ENCODE measurements at places on chromosomes 1 and 21.

DNA sequence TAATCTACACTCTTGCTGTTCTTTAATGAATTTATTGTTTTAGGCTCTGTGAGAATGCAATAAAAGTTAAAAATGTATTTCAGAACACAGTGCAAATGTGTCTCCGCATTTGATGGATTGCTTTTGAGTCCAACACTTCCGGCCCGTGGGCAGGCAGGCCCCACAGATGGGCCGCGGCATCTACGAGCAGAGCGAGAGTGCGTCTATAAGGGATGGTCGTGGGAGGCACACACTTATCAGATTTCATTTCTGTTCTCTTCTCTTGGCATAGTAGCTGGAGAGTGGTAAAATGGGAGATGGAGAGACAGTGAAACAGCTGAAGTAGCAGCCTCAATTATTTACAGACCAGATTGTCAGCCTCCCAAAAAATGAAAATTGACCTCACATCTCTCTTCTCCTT lies 134.2 kb downstream of the NAV1 start:
- DNase-seq: no peak

DNA sequence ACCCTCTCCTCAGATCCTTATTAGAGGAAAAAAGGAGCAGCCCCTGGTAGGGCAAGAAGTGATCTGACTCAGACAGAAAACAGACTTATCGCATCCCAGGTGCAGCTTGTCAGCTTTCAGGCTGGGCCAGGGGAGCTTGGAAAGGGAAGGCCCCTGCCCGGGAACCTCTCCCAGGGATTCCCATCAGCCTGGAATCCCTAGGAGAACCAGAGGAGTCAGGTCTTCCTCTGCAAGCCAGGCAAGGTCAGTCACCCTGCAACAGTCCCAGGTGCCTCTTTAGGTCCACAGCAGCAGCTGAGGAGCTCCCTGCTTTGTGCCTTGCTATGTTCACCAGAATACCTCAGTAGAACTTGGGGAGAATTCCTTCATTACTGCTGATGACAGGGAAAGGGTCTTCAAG lies 2.9 kb upstream of the PRAMEF12 start:
- DNase-seq: no peak

DNA sequence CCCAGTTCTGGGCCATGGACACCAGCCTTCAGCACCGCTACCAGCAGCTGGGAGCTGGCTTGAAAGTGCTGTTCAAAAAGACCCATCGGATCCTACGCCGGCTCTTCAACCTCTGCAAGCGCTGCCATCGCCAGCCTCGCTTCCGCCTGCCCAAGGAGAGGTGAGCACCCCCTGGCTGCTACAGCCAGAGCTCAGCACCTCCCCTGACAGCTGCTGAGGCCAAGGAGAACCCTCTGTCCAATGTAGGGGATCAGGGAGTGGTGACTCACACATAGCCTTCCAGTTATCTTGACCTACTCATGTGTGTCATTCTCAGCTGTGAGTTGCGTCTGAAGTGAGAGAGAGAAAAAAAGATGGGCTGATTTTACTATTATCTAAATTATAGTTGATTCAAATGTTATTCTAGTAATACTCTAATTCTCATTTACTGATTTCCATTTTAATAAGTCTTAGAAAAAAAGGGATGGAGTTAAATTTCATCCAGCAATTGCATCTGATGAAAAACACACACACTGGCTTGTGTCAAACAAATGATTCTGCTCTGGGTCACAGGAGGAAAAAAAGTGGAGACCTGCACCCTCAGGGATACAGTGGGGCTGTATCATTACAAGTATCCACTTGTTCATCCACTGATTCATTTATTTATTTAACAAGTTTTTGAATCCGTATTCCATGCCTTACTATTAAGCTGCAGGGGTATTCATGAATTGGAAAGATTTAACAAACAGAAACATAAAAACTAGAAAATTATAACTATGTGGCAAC lies 108.0 kb downstream of the BRINP2 start:
- no peak for DNase-seq

DNA sequence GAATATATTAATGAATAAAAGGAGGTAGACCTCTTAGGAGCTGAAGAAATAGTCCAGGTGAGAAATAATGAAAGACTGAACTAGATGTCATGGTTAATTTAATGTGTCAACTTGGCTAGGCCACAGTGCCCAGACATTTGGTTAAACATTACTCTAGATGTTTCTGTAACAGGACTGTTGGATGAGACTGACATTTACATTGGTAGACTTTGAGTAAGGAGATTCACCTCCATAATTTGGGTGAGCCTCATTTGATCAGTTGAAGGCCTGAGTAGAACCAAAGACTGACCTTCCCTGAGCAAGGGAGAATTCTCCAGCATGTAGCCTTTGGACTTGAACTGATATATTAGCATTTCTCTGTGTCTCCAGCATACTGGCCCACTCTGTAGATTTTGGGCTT lies 49.2 kb upstream of the TACSTD2 start:
- DNase-seq: no peak

DNA sequence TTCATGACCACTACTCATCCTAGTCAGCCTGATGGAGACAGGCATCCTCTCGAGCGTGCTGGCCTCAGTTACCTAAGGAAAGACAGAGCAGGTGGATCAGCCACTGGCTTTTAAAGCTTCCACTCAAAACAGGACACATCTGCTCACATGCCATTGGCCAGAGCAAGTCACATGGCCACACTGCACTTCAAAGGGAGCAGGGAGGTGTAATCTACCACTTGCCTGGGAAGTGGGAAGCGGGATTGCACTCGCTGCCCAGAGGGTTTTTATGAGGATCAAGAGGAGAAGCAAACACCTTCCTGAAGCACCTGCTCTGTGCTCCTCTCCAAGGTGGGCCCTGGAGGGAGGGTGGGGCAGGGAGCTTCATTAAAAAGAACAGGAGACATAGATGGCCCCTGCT lies 108.0 kb downstream of the TAS1R2 start:
- no peak for DNase-seq

DNA sequence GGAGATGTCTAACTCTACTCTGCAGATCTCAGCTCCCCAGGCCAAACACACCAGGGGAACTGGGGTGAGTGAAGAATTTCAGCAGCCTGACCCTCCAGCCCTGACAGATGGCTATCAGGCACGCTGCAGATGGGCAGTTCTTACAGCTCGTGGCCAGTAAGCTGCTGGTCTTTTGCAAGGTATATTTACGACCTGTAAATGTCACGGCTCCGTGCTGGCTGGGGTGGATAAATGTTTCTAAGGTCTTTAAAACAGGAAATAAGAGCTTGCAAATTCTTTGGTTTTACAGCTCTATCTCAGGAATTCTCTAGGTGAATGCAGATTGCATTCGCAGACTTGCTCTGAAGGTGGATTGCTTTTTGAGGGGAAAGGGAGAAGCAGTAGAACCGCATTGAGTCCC lies 10.1 kb downstream of the DOP1B start:
- DNase-seq: no peak

- DNase-seq: no peak
These were observed 324.9 kb upstream of the DAB1 start for GRCh38 chr1:57748719-57749118.

DNA sequence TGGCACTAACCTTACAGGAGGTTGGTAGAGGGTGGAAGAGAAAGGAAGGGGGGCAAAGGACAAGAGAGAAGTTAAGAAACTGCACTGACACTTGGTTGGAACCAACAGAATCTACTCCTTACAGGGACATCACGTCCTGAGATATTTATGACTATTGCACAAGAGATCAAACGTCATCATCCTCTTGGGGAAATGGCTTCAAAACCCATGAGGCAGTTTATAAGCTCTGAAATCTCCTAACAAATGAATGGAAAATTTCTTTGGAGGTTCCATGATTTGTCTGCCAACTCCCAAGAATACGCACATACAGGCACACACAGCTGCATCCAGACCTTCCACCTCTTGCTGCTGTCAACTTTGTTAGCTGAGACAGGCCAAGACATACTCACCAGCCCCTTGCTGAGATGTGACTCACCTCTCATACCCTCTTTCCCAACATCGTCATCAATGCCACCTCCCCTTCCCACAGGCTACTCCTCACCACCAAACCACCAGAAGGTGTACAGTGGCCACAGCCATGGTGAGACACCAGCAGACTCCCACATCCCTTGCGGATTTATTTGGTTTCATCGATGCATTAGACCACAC lies 135.5 kb downstream of the SETD4 start:
- no peak for DNase-seq

DNA sequence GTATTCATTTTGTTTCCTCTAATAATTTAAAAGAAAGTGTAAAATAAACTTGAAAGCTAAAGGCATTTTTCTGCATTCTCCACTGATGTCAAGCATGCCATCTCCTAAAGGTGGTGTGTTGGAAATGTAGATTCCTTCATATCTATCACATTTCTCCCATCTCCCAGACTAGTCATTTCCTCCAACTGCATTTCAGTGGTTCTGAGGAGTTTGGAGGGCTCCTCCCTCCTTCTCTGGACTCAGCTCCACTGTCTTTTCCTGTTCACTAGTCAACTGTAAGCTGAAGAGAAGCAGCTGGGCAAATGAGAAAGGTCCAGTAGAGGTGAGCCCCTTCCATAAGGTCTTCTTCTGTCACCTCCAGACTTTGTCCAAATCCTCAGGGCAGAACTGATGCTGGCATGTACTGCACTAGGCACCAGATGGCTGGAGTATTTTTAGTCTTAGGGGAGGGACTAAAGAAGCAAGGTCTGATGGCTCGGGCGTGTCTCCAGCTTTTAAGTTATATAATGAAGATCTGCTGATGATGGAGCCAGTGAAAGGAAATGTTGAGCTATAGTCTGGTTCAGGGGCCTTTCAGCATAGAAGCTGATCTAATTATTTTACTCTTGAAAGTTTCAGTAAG lies 186.1 kb downstream of the NTNG1 start:
- DNase-seq: no peak

DNA sequence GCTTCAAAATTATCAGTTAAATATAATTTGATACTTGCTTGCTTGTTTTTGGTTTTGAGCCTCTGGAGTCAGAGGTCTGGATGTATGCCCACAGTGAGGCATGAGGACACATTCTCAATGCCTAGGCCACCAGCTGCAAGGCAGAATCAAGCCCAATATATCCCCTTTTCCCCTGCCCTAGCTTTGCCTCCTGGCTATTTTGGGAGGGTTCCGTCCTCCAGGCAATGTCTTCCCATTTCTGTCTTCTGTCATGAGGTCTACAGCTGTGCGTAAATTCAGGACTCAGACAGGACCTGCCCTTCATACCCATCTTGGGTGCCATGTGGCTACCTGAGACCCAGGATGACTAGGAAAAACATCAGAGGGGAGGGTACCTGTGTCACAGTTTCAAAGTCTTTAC lies 19.2 kb downstream of the NRDC start:
- no peak for DNase-seq

- no peak for DNase-seq
These were observed 359.3 kb downstream of the ADGRL2 start for GRCh38 chr1:82160036-82160435.

DNA sequence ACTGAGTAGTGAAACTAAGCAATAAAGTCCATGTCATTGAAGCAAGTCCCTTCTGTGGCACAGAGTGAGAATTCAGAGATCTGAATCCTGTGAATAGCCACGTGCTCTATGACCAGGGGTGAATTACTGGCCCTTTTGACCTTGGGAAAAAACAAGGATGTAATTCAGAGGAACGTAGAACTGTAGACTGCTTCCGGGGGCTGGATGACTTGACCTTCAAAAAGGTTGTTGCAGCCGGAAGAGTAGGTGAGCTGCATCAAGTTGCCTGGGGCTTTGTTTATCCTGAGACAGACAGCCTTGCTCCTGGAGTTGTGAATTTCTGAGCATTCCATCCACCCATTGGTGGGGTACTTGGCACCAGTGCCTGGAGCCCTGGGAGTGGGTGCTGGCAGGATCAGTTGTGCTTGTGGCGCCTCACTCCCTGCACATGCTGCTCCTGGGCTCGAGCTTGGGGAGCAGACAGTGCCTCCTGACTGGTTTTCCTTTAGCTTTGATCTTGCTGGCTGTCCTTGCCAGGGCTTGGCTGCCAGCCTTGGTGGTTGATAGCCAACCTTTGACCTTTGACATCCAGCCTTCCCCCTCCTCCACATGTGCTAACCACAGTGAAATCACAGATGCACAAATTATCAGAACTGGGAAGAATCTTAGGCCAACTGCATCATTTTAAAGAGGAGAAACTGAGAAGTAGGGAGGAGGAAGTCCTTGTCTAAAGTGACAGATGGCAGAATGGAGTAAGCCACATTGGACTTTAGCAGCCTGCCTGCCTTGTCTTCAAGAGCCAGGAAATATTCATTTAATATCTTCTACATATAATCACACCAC lies 16.2 kb upstream of the MYOG start:
- no peak for DNase-seq

DNA sequence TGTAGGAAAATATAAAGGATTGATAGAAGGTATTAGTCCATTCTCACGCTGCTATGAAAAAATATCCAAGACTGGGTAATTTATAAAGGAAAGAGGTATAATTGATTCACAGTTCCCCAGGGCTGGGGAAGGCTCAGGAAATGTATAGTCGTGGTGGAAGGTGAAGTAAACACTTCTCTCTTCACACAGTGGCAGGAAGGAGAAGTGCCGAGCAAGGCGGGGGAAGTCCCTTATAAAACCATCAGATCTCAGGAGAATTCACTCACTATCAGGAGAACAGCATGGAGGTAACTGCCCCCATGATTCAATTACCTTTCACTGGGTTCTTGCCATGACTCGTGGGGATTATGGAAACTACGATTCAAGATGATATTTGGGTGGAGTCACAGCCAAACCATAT lies 1806.0 kb downstream of the MRPL39 start:
- no peak for DNase-seq

- no peak for DNase-seq
These were observed 95.5 kb upstream of the SGIP1 start for GRCh38 chr1:66438501-66438900.

- DNase-seq: no peak
These were observed 29.2 kb downstream of the DNASE2B start for GRCh38 chr1:84427250-84428188.

DNA sequence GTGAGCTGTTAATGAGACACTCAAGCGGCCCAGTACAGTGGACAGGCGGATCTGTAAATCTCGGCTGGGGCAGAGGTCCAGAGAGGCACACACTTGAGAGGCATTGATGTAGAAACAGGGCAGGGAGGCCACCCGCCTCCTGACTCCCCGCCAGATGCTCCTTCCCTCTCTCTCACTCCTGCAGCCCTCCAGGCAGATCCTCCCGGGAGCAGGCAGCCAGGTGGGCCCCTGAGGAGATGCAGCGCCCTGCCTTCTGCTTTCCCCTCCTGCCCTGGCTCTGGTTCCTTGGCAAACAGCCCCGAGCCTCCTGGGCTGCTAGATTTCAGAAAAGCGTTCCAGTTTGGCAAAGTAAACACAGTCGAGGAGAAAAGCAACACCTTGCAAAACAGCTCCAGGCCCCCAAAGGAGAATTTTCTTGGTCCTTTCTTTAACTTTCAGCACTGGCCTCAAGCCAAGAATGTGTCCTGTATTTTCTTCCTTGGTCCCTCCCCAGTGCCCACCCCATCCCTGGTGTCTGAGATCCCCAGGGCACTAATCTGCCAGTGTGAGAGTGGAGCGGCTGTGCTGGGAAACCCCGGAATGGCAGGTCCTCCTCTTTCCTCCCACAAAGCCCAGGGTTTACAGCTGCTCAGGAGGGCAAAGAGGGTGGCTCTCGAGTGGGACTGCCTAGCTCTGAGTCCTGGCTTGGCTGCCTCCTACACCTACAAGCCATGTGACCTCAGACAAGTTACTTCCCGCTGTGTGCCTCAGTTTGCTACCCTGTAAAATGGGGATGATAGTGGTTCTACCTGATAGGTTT lies 29.4 kb upstream of the IFNLR1 start:
- DNase-seq: no peak
